ENCODE measurements at places on chromosomes 11 and 22. TPM values are rescaled to one million over a fixed set of nuclear protein-coding genes. Genes with fewer than 3 reads are reported as not detected.

DNA sequence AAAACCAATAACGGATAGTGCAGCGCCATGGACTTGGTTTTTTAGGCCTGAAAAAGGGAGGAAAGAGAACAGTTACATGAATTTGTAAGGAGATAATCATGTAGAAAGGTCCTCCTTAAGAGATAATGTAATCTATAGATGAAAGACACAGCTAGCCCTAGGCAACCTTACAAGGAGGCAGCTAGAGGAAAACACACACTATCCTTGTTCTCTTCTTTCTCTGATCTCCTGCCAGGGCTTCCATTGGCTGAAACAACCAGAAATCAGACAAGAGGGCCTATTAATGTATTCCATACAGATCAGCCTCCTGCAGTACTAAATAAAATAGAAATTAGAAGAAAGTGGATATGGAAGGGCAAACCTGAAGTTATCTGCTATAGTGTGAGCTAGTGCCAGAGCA lies 53.0 kb downstream of the KCNA4 start:
- no peak for DNase-seq

GRCh38 chr22:39303358-39303757 lies 16.1 kb downstream of the RPL3 start:
- DNase-seq: no peak

GRCh38 chr22:21657360-21658032 lies 8.3 kb upstream of the PPIL2 start:
- peak; percentile 86 for DNase-seq

- no peak for DNase-seq
Measured at GRCh38 chr11:19822531-19822930, 109.9 kb downstream of the NAV2 start.

DNA sequence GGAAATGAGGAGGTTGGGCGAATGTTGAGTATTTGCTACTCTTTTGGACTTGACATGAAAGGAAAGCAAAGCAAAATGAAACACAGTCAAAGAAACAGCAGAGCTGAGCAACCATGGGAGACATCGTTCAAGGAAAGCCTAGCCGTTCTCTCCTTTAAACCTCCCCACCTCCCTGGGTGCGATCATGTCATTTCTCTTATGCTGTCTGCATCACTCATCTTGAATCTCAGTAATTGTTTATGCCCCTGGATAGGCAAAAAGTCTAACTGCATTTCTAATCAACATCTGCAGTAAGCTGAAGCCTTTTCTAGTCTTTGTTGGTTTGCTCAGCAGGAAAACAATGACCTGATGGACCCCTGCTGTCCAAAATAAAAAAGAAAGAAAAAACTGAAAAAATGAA lies 107.0 kb downstream of the MSANTD4 start:
- no peak for DNase-seq

DNA sequence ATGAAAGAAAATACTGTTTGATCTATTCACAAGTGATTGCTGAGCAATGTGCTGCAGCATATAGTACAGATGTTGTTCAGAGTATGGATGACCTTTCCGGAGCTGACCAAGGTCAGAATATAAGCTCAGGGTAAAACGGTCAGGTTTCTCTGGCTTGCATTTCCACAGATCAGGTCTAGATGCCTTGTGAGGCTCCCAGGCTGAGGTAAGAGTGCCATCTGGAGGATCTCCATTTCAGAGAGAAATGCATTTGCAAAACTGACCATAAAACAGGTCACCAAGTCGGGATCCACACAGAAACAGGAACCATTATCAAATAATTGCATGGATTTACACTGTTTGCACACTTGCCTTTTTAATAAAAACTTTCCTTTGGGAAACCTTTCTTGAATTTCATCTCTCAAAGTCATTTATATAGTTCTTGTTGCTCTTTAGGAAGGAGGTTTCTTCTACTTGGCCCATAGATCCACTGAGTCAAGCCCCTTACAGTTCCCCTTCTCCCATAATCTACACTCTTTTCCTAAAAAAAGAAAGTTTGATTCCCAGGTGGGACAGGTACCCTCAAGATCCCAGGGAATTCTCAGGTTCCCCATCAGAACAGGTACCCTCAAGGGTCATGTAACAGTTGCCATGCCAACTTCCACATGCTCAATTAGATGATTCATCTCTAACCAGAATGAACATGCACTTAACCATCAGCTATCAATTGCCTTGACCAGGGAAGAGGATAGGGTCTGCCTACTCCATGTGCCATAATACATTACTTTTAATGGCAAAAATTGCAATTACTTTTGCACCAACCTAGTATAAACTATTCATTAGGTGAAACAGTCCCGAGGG lies 25.0 kb upstream of the TMPRSS5 start:
- DNase-seq: no peak

- no peak for DNase-seq
Measured at GRCh38 chr11:104844451-104844850, 53.8 kb downstream of the CASP12 start.

DNA sequence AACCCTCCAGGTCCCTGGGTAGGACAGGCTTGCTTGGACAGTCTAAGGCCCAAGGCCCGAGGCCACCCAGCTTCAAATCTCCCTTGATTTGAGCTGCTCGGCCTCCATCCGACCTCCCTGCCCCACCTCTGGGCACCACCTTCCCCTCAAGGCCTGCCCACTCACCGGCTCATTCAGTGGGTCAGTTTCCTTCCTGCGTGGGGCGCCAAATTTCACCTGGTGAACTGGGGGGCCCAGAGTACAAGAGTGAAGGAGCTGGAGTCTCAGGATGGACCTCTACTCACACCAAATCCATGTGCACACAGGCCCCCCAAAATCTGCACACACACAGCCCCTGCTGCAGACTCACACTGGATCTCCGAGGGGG lies 3.8 kb downstream of the MAP4K2 start:
- DNase-seq: no peak

DNA sequence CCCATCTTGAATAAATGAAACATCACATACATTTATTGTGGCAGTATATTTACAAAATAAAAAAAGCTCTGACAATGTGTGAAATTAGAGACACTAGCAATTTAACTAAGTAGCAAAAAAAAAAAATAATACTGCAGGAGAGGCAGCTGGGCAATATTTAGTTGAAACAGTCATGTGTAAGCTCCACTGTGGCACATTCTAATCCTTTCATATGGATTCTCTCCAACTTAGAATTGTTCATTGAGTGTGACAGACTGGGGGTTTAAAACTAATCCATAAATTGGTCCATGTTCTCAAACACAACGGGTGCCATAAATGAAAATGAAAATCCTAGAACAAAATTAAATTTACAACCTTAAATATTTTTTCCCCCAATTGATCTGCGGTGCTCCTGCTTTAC lies 302.1 kb downstream of the CADM1 start:
- DNase-seq: no peak

DNA sequence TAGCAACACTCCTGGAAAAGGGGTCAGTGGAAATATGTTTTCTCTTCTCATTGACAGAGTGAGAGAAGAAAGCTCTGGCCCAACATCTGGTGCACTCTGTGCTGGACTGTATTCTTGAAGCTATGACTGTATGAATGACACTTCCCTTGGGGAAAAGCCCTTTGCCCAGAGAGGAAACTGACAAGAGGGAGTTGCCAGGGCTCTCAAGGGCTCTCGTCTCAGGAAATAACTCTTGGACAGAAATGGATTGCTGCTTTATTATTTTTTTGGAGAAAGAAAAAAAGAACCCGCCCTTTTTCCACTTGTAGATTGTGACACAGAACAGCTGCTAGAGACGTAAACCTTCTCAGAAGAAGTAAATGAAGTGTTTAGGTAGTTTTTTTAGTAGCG lies 11.4 kb downstream of the ETS1 start:
- DNase-seq: no peak

DNA sequence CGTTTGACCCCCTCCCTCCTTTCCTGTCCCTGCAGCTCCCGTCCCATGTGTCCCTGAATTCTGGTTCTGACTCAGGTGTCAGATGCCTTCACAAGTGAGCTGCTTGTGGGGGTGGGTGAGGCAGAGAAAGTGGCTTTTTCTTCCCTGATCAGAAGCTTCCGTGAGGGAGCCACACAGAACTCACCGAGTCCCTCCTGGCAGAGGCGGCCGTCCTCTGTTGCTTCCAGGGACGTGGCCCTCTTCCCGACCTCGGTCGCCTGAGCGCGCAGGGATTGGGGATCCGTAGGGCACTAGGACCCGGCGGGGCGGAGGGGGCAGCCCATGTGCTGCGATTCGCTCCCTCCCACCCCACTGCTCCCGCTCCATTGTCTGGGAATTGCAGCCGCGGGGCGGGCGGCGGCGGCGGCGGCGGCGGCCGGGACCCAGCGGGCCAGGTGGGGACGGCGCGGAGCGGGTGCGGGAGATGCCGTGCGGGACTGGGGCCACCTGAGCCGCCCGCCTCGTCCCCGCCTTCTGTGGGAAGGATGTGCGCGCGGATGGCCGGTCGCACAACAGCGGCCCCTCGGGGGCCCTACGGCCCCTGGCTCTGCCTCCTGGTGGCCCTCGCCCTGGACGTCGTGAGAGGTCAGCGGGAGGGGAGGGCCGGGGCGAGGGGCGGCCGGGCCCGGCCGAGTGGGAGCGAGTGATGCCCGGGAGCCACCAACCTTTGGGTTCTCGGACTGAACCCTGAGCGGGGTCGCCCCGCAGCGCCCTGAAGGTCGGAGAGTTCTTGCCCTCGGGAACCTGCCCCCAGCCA lies at the start of gene TMEM132A:
TSS of gene TMEM132A (plus strand) at position 351 of the 796 bp plus-strand sequence. CDS start at position 525, 174 bp downstream.
- peak; percentile 81 for DNase-seq

- no peak for DNase-seq
Measured at GRCh38 chr11:127042445-127042844, 41.9 kb upstream of the KIRREL3 start.

- DNase-seq: no peak
Measured at GRCh38 chr22:37419370-37419968, 7.8 kb downstream of the ELFN2 start.

DNA sequence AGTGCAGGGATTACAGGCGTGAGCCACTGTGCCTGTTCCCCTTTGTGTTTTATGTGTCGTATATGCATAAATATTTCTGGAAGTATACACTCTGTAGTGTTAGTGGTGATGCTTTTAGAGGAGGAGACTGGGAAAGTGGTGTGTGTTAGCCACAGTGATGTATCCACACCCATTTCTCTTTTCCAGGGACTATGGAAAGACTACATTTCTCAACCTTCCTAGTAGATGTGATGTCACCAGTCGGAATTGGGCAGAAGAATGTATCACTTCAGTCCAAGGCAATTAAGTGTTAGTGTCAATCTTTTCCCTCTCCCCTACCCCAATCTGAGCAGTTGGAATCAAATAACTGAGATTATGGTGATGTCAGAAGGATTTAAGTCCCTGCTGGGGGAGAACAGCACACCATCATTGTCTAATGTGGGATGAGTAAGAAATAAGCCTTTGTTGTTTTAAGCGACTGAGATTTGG lies 5.8 kb upstream of the ATG16L2 start:
- no peak for DNase-seq

TOMT gene
- total RNA-seq: not detected

HEPHL1 gene
- not detected for total RNA-seq

KDM4D gene
- 0.59 TPM for total RNA-seq

All from left ventricle myocardium superior (tissue), 1 donor.